Heart right ventricle (tissue), 16 donors: ENCODE measurements at places on chromosomes 13 and 19. TPM values are rescaled to one million over a fixed set of nuclear protein-coding genes. Genes with fewer than 3 reads are reported as not detected.

DNA sequence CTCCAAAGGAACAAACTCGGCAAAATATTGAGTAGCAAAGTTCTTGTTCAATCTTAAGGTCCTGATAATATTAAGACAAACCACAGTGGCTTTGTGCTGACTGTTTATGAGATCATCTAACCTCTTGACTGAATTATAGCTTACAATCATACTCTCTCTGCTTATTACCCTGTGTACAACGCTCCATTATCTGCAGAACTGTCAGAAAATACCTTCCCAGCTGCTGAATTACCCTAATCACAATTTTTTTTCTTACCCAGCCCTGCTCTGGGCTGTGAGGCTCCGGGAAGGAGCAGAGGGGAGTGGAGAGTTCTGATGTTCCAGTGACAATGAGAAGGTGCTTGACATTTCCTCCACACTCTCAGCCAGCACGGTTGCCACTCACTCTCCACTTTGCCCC is 64.8 kb downstream of the DCT start:
- no peak for DNase-seq

DNA sequence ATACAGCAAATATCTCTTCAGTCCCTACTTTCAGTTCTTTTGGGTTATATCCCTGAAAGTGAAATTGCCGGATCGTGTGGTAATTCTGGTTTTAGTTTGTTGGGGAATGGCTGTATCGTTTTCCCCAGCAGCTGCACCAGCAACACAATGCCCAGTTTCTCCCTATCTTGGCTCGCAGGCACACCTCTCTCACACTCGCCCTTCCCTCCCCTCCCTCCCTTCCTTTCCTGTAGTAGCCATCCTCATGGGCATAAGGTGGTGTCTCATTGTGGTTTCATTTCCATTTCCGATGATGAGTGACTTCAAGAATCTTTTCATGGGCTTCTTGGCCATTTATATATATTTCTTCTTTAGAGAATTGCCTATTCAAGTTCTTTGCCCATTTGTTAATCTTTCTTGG is 8.6 kb upstream of the GPR18 start:
- DNase-seq: no peak

Gene HCST
- polyA plus RNA-seq: 17.6 TPM

DNA sequence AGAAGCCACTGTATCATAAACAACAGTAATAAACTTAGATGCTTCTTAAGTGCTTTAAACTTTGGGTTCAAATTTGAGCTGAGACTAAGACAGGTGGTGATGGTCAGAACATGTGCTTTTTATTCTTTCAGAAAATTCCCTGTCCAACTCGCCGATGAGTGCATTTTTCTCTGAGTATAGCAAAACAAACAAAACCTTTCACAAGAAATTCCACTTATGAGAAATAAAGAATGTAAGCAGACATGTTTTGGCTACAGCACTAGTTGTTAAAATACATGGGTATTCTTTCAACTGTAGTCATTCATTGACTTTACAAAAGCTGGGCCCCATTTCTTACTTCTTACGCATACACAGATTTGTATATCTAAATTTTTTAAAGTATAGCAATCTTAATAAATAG is 125.6 kb downstream of the SPRY2 start:
- no peak for DNase-seq

GRCh38 chr19:2720777-2721569 is at the start of gene DIRAS1:
DIRAS1 (minus strand) TSS chr19:2721372; CDS start chr19:2717806, 3,566 bp downstream.
- DNase-seq: no peak
